Activated CD4-positive, alpha-beta T cell treated with anti-CD3 and anti-CD28 coated beads for 1 hour (primary cell): ENCODE measurements at places on chromosomes 6 and 20.

DNA sequence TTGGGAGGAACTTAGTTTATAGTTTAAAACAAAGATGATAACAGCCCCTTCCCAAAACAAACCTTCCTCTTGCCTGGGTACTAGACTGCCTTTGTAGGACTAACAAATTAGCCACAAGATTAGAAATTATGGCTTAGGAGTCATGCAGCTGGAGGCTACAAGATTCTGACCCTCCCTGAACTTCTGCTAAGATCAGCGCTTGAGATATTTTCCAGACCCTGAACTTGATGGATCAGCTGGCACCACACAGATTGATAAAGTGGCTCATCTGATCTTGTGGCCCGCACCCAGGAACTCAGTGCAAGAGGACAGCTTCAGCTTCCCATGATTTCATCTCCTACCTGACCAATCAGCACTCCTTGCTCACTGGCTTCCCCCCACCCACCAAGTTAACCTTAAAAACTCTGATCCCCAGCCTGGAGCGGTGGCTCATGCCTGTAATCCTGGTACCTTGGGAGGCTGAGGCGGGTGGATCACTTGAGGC lies 5.9 kb upstream of the SERINC3 start:
- no peak for DNase-seq

DNA sequence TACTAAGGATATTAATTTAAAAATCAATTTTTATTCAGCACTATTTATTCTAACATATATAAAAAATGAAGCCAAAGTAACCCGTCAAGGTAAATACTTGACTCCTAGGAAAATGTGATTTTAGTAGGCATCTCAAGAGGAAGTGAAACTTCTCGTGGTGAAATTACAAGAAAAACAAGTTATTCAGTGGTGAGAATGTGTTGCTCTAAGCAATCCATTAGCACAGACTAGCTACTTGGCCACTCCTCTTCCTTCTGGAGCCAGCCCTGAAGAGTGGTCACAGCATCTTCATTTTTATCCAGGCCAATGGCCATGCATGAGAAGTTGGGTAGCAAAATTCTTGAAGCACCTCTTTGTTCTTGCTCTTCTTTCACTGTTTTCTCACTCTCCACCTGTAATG lies 40.4 kb upstream of the GFRAL start:
- DNase-seq: no peak

DNA sequence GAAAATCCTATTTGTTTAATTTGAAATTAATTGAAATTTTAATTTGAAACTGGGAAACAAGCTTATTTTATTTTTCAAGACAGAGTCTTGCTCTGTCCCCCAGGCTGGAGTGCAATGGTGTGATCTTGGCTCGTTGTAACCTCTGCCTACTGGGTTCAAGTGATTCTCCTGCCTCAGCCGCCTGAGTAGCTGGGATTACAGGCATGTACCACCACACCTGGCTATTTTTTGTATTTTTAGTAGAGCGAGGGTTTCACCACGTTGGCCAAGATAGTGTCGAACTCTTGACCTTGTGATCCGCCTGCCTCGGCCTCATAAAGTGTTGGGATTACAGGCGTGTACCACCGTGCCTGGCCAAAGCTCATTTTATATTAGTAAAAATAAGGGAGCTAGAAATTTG lies 4.2 kb downstream of the SRSF3 start:
- no peak for DNase-seq

DNA sequence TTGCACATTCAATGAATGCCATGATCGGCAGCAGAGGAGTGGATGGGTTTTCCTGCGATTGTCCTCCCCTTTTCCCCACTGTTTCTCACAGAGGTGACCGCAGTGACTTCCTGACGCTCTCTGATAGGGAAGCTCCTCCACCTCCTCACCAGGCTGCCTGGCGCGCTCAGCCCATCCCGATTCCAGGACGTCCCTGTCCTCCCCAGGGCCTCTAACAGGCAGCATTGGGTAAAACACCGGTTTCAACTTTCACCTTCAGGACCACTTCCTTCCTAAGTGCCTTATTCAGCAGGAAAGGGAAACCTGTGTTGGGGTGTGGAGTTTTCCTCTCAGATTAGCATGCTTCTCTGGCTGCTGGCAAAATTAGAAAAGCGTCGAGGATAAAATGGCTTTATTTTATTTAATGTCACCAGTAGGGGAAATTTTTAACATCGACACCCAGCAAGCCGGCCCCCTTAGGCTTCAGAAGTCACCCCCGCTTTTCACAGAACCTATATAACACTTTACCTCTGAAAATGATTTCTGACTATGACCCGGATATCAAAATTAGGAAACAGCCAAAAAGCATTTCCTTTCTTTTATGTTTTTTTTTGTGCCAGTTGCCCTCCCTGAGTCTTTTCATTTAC lies 570.4 kb upstream of the GJE1 start:
- DNase-seq: no peak

DNA sequence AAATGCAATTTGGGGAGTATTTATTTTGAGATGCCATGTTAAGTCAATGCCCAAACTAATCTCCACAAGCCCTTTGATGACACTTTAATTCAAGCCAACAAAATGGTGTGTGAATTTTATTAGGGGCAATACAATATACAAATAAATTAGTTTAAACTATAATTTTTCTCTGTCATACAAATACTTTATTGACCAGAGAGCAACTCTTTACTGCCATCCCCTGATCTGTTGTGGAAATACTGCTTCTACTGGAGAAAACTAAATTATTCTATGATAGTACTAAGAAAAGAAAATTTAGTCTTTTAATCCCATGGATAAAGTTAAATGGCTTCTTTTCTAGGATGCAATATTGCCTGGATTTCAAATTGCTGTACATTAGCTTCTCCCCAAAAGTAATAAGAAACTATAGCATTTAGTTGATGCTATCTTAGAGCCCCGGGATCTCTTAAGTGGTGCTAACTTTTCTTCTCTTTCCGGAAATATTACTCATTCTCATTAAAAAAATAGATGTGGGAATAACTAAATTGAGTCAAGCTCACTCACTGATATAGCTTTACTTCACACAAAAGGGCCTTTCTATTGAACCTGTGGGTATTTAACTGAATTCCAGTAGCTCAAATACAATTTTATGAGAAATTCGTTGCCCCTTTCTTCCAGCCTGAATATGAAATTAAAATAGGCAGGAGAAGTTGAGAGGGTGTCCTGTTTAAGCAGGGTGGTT lies 49.2 kb downstream of the SMPDL3A start:
- DNase-seq: no peak

DNA sequence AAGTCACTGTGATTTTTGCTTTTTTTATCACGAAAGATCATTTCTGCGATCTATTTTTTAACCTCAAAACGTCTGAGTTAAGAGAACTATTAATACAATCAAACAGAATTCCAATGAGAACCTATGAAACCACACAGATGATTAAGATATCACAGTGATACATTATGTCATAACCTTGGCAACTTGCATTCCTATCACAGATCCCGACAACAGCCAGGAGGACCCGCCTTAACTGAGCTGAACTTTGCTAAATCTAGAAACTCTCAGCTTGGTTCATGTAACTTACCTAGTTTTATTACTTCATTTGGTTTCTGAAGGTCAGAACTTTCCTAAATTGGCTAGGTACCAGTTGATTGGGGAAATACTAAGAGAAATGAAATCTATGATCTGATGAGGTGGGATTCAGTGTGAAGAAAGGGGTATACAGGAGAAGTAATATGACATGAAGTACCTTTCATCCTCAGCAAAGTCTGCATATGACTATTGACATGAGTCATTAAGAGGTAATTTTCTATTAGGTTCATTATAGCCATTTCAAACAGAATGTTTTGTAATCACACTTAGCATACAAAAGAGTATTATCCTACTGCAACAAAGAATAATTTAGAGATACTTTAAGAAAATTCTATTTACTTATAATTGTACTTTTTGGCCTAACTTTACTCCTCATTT lies 11.2 kb downstream of the LYRM4 start:
- DNase-seq: no peak

- no peak for DNase-seq
Measured at GRCh38 chr6:13009461-13009860, 292.9 kb downstream of the PHACTR1 start.

DNA sequence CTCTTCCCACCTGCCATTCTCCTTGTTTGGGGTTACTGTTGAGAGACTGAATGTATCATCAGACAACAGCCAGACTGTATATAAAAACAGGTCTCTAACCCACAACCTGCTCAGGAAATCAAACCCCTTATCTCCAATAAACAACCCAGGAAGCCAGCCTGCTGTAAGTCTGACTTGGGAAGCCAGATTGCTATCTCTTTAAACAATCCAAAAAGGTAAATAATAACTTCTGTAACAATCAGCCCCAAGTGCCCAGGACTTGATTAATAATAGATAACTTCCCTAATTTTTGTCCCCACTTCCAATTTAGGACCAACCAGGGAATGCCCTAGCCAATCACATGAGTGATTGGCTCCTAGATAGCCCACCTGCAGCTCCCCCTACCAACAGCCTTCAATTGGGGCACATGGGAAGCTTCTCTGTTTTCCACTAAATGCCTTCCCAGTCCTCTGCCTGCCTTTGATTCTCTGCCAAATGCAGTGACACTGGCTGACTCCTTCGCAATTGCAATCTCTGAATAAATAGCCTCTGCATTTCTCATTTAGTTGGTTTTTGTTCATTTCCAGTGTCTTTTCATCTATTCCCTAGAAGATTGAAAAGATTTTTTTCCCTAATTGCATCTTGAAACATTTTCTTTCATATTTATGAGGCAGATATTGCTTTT lies 117.1 kb upstream of the TAB2 start:
- no peak for DNase-seq

DNA sequence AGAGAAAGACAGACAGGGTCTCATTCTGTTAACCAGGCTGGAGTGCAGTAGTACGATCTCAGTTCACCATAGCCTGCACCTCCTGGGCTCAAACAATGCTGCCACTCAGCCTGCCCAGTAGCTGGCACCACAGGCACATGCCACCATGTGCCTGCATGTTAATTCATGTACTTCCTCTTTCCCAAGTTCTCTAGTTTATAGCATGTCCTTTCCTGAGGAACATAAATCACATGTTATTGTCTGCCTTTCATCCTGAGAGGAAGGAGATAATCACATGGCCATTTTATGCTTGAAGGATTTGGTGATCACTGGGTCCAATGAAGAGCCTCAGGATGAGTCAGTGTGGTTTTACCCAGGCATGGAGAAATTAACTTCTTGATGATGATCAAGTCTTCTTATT lies 47.9 kb downstream of the COL11A2 start:
- no peak for DNase-seq

DNA sequence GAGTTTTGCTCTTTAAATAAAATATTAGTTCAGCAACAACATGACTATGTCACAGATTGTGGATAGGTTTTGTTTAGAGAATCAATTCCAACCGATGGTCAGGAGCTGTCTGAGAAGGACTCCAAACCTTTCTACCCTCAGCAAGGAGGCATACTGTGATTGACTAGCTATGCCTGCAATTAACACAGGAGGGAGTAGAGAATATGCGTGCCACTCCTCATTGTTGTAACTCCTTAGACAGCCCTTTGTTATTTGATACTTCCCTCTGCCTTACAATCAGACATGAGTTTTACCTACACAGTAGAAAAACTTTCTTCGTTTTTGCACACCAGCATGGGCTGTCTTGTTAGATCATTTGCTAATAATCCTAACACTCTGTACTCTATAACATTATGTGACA lies 796.5 kb downstream of the PRIM2 start:
- no peak for DNase-seq

GRCh38 chr6:161347988-161348627 lies 74.2 kb upstream of the AGPAT4 start:
- no peak for DNase-seq

- DNase-seq: no peak
Measured at GRCh38 chr6:80280262-80281010, 174.0 kb downstream of the BCKDHB start.

DNA sequence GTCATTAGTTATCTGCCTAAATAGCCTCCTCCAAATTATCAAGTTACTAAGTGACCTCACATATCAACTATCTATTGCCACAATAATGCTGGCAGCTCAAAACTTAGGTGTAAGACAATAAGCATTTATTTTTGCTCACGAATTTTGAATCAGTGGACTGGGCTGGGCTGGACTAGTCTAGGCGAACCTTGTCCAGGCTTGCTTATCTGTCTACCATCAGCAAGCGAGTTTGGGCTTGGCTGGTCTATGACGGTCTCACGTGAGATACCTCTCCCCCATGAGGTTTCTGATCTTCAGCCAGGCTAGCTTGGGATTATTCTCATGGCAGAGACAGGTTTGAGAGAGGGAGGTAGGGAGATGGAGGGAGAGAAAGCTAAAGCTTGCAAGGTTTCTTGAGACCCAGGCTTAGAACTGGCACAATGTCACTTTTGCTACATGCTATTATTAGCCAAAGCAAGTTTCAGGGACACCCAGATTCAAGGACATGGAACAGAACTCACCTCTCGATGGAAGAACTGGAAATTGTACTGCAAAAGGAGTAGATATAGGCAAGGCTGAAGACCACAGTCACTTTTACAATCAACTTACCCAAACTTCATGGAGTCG lies 80.9 kb downstream of the WASF1 start:
- DNase-seq: no peak

- no peak for DNase-seq
Measured at GRCh38 chr6:157488058-157488457, 107.1 kb downstream of the ZDHHC14 start.

DNA sequence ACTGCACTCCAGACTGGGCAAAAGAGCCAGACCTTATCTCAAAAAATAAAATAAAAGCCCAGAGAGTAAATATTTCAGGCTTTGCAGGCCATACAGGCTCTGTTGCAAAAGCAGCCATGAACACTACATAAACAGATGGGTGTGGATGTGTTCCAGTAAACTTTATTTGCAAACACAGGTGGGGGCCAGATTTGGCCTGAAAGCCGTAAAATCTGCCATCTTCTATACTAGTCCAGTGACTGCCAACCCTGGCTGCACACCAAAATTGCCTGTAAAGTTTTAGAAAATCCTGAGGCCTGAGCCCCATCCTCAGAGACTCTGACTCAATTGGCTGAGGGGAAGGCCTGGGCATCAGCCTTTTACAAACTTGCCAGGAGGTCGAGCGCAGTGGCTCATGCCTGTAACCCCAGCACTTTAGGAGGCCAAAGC lies 103.6 kb downstream of the ZMYND8 start:
- DNase-seq: no peak

- no peak for DNase-seq
Measured at GRCh38 chr6:19905584-19905983, 68.4 kb downstream of the ID4 start.

DNA sequence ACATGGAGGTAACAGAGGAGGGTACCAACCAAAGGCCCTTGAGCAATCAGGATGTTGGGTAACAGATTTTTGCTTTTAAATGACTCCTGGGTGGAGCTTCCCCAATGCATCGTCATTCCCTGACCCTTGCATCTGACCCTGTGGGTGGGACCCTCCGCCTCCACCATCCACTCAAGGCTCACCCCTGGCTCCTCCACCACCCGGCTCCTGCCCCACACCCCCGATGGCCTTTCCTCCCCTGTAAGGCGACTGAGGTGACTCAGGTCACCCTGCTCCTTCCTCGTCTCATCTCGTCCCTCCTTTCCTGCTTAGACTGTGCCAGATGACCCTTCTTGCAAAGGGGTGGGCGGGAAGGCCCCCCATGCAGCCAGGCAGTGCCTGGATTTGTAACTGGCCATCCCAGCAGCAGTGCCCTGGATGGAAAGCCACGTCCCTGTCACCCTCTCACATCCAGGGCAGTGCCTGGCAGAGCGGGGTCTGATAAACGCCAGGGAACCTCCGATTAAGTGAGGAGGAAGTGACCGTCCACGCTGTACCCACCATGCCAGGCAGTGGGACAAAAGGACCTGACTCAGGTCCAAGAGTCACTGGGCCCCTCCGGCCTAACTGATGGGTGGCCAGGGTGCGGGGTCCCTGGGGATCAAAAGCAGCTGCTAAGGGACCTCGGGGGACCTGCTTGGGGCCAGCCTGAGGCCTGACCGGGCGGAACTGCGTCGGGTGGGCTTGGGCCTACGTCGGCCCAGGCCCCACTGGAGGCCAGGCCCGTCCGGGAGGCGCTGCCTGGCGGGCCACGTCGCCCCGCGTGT lies 624 bp upstream of the NPEPL1 start:
- no peak for DNase-seq
